ENCODE measurements at places on chromosomes 11 and 22. TPM values are rescaled to one million over a fixed set of nuclear protein-coding genes. Genes with fewer than 3 reads are reported as not detected.

USH1C gene
- total RNA-seq, result not detected

GUCY1A2 gene
- 0.06 TPM for total RNA-seq

CCS gene
- 22.1 TPM for total RNA-seq

CAPRIN1 gene
- total RNA-seq, result 172 TPM

NECTIN1 gene
- total RNA-seq, result 6.6 TPM

SLC15A3 gene
- 0.43 TPM for total RNA-seq

OR10A2 gene
- total RNA-seq, result not detected

CTSF gene
- 15.2 TPM for total RNA-seq

OR51I1 gene
- not detected for total RNA-seq

MS4A2 gene
- not detected for total RNA-seq

BDNF gene
- 9.5 TPM for total RNA-seq

BET1L gene
- 23.7 TPM for total RNA-seq

TBX1 gene
- total RNA-seq, result not detected

SCUBE1 gene
- total RNA-seq, result not detected

PATZ1 gene
- 31.4 TPM for total RNA-seq

OR52I2 gene
- total RNA-seq, result not detected

BTBD18 gene
- not detected for total RNA-seq

TRABD gene
- total RNA-seq, result 55.5 TPM

MUC2 gene
- not detected for total RNA-seq

GNAZ gene
- 10.3 TPM for total RNA-seq

SMARCB1 gene
- 173 TPM for total RNA-seq

OR5A1 gene
- not detected for total RNA-seq

TM7SF2 gene
- total RNA-seq, result 52.5 TPM

EPS8L2 gene
- total RNA-seq, result 151 TPM

TIGD3 gene
- total RNA-seq, result 1.2 TPM

TRPC6 gene
- total RNA-seq, result 0.35 TPM

CCDC15 gene
- 3.4 TPM for total RNA-seq

PRG3 gene
- not detected for total RNA-seq

CCDC87 gene
- 0.14 TPM for total RNA-seq

DRICH1 gene
- not detected for total RNA-seq

SCN2B gene
- total RNA-seq, result under 0.01 TPM

P2RY2 gene
- 1.1 TPM for total RNA-seq

AMPD3 gene
- 5.4 TPM for total RNA-seq

MYRF gene
- 25.0 TPM for total RNA-seq

IGSF22 gene
- 0.06 TPM for total RNA-seq

TAF1D gene
- total RNA-seq, result 124 TPM

OR4D5 gene
- not detected for total RNA-seq

CNTN5 gene
- not detected for total RNA-seq

NXPE1 gene
- not detected for total RNA-seq

HEPN1 gene
- total RNA-seq, result not detected

PTDSS2 gene
- 53.4 TPM for total RNA-seq

DRD4 gene
- total RNA-seq, result not detected

CRYBB2 gene
- total RNA-seq, result not detected

RIBC2 gene
- total RNA-seq, result 0.69 TPM

ACTN3 gene
- not detected for total RNA-seq

DEFB131B gene
- total RNA-seq, result not detected

SCN4B gene
- not detected for total RNA-seq

MEI1 gene
- 0.35 TPM for total RNA-seq

KRTAP5-8 gene
- total RNA-seq, result not detected

PGA5 gene
- total RNA-seq, result not detected

OR2AT4 gene
- total RNA-seq, result not detected

Measured in epithelial cell of proximal tubule (primary cell).